ENCODE measurements at places on chromosomes 6 and 20.
A peak's percentile ranks its signal among the peaks of the same experiment; 100 is the strongest.

GRCh38 chr6:37126961-37127616, 42.9 kb upstream of the PIM1 start:
- DNase-seq: no peak

GRCh38 chr6:136772685-136773472, 19.4 kb downstream of the MAP3K5 start:
- DNase-seq: no peak

DNA sequence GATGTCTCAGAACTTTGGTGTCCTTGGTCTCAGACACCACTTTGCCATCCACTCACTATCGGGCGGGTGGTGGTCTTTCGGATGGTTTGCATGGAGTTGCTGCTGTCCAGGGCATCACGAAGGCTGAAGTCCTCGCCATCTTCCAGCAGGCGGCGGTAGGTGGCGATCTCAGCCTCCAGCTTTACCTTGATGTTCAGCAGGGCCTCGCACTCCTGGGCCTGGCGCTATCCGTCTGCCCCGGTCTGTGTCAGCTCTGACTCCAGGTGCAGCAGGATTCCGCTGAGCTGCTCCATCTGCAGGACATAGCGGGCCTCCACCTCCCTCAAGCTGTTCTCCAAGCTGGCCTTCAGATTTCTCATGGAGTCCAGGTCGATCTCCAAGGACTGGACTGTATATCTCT, 36.0 kb downstream of the ZNF311 start:
- no peak for DNase-seq

DNA sequence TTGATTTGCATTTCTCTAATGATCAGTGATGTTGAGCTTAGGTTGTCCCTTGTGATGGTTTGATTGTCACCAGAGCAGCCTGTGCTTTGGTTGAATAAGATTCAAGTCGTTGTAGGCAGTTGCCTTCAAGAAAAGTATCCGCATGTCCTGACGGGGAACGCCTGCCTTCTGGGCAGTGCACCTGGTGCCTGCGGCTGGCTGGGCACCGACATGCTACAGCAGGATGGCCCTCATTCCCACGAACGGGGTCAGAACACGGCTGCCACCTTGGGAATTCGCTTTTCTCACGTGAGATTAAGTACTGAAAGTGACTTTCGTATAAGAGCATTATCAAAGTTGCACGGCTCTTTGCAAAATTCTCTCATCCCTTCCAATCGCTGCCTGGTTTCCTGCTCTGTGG, 78.4 kb downstream of the CDH4 start:
- DNase-seq: no peak

DNA sequence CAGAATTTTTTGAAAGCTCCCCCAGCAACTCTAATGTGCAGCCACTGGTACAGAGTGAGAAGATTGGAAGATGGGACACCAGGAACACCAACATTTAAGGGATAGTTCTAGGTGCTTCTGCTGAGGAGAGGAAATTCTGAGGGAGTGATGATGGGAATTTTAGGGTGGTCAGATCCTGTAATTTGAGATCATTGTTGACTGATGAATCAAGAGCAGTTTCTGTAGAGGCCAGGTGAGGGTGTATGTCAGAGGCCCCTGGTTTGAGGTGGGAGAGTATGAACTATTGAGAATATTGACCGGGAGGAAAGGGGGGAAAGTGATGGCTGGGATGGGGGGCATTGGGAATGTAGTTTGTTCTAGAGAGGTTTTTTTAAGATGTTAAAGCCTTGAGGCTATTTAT, 47.2 kb downstream of the PTPRA start:
- DNase-seq: no peak

DNA sequence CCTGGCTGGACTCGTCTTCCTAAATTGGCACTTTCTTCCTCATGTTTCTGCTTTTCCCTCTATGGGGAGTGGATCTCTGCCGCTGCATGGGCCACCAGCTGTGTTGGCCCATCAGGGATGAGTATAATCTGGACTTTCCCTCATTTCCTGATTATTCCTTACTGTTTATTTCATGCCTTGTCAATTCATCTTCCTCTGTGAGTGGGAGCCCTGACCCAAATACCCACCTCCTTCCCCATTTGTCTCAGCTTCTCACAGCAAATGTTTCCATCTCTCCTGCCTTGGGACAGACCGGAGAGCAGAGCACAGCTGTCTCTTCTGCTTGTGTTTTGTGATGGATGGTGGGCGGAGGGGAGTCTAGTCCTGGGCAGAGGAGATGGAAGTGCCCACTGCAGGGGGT, 212.7 kb downstream of the UST start:
- no peak for DNase-seq

GRCh38 chr20:43994486-43995100, 79.9 kb downstream of the TOX2 start:
- no peak for DNase-seq

GRCh38 chr20:13455713-13456112, 183.0 kb downstream of the TASP1 start:
- no peak for DNase-seq

- DNase-seq: no peak
Measured at GRCh38 chr6:122780114-122780513, 598 bp downstream of the FABP7 start.

- DNase-seq: no peak
Measured at GRCh38 chr6:166765234-166765541, 138.1 kb upstream of the RPS6KA2 start.

- no peak for DNase-seq
Measured at GRCh38 chr6:81764531-81764930, 12.1 kb upstream of the TENT5A start.

DNA sequence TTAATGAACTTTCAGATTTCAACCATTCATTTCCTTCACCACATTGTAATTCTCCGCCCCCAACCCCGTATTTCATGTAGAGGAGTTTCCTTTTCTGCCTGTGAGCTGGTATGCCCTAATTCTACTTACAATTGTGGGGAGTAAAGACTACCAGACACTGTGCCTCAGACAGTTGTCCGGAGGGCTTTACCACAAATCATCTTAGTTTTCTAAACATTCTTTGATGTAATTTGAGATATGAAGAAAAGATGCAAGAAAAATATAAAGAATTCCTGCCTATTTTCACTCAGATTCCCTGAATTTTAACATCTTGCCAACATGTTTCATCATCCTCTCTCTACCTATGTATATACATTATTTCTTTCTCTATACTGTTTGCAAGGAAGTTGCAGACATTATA, 28.3 kb upstream of the LOC128125822 start:
- no peak for DNase-seq

DNA sequence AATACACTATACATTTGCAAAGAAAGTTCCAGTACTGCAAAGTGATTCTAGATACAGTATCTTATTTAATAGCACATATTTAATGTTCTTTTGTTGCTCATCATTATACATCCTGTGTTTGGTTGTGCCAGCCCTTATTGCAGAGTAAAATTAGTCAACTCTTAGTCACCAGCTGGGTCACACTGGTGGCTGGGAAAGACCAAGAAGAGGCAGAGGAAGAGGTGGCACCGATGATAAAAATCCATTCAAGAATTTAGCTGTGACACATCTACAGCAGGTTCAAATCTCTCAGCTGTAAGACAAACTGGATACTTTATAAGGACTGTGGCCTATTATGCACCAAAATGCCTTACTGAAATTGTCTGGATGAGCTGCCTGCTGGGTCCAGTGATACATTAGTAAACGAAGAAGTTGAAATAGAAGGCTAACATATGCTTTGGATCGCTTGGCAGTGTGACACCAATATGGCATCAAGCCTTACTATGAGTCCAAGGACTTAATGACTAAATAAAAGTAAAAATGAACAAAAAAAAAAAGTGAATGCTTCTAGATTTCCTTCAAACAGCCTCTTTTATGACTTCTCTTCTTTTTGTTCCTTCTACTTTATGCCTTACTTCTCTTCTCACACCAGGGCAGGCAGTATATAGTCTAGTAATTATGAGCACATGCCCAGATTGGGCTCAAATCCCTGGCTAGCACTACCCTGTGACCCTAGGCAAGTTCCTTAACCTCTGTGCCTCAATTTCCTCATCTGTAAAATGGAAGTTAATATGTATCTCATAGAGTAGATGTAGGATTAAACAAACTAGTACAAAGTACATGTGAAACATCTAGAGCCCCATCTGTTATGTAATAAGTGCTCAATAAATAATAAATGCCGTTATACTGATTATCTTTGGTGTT, 29.4 kb upstream of the RNF8 start:
- DNase-seq: no peak

GRCh38 chr20:19555726-19556125, 202.3 kb upstream of the RIN2 start:
- DNase-seq: no peak

DNA sequence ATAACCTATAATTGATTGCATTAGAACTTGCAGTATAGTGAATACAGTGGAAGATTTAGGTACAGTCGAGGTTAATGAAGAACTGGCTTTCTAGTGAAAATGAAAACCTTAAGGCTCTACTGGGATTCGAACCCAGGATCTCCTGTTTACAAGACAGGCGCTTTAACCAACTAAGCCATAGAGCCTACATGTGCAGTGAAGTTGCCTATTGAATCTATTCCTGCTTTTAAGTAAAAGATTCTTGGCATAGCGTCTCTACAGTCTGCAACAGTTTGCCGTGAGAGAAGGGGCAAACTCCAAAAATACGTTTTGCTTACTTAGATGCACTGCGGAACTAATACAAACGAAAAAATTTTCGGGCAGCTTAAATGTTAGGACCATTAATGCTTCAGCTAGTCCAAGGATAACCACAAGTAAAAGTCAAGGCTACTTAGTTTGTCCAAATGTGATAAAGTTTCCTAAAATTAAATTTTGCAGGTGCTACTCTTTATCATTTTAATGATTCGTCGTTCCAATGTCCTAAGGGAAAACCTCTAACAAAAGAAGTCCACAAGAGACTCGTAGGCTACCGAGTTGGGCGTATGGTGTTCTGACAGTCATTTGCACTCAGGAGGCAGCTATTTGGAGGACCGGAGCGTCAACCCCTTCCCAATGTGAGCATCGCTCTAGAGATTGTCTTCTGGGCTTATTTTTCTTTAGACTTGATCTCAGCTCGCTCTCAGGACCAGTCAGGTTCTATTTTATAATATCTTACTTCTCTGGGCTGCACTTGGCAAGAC, 31.3 kb upstream of the ZSCAN23 start:
- DNase-seq: peak; percentile 82

DNA sequence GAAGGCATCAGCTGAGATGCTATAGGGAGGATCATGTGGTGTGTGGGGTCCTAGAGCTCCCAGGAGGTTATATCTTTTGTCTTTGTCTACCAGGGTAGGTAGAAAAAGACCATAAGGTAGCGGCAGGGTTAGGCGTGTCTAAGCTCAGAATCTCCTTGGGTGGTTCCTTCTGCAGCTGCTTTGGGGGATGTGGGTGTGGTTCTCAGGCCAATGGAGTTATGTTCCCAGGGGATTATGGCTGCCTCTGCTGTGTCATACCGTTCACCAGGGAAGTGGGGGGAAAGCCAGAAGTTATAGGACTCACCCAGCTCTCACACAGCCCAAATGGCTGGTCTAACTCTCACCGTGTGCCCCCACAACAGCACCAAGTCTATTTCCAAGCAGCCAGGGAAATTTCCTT, 107.4 kb upstream of the ADGRB3 start:
- DNase-seq: no peak

DNA sequence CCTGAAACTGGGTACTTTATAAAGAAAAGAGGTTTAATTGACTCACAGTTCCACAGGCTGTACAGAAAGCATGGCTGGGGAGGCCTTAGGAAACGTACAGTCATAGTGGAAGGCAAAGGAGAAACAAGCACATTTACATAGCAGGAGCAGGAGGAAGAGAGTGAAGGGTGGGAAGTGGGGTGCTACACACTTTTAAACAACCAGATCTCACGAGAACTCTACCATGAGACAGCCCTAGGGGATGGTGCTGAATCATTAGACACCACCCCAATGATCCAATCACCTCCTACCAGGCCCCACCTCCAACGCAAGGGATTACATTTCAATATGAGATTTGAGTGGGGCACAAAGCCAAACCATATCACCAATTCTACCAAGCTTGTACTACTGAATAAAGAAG, 7.4 kb upstream of the FNDC1 start:
- DNase-seq: no peak

- no peak for DNase-seq
Measured at GRCh38 chr6:5846889-5847288, 159.8 kb downstream of the NRN1 start.

- no peak for DNase-seq
Measured at GRCh38 chr6:12163149-12163548, 127.0 kb upstream of the EDN1 start.

- peak; percentile 89 for DNase-seq
Measured at GRCh38 chr6:35415065-35415891, 36.9 kb upstream of the FANCE start.

- no peak for DNase-seq
Measured at GRCh38 chr6:14757418-14757817, 488.5 kb upstream of the JARID2 start.

GRCh38 chr6:129657483-129657882, 52.5 kb downstream of the ARHGAP18 start:
- no peak for DNase-seq

- DNase-seq: peak; percentile 72
Measured at GRCh38 chr20:38460040-38460623, 12.5 kb upstream of the RALGAPB start.

GRCh38 chr6:28551891-28552666, 26.4 kb downstream of the GPX5 start:
- no peak for DNase-seq

DNA sequence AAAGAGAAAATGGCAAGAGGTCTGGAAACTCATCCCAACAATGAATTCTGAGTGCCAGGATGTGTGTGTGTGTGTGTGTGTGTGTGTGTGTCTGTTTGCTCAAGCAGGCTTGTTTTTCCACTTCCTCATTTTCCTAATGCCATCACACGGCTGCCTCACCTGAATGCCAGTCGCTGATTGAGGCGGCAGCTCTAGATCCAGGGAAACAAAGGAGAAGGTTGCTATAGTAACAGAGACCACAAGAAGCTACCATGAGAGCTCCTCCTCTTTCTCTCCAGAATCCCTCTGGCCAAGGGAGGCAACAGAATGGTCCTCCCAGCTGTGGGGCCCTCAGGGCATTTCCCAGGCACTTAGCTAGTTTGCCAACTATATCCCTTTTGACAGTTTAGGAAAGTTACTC, 241.1 kb upstream of the TSHZ2 start:
- no peak for DNase-seq

DNA sequence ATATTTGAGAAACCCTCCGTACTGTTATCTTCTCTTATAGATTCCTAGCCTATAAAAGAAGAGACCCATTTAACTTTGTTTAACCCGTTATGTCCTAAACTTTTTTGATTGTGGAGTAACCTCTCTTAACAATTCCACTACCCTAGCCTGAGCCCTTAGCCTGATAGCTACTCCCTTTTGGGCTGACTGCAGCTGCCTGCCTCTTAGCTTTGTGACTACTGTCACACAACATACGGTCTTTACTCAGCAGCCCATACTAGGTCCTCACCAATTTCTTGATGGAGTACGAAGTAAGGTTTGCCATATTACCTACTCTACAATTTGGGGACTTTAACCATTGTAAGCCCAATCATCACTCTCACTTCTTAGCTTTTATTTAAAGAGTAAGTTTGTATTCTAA, 72.7 kb downstream of the QRSL1 start:
- DNase-seq: no peak

DNA sequence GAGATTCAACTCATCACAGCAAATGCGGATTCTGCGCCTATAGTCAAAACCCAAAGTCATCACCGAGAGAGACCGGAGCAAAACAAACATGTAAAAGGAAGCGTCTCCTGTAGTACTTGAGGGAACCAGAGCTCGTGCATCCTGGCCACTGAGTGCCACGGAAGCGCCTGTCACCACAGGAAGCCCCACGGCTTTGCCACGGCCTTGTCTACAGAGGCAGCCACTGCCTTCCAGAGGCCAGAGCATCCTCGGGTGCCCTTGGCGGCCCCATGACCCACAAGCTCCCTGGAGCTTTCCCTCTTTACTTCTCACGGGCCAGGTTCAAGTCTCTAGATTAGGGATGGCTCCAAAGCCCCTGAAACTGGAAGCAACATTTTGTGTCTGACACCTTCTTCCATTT, 7.5 kb downstream of the TCFL5 start:
- no peak for DNase-seq

All from putamen (tissue), 1 donor.